AG20443 (cell line): ENCODE measurements at places on chromosomes 3 and 15.

GRCh38 chr3:119276680-119277079, 17.5 kb upstream of the ARHGAP31 start:
- no peak for DNase-seq

DNA sequence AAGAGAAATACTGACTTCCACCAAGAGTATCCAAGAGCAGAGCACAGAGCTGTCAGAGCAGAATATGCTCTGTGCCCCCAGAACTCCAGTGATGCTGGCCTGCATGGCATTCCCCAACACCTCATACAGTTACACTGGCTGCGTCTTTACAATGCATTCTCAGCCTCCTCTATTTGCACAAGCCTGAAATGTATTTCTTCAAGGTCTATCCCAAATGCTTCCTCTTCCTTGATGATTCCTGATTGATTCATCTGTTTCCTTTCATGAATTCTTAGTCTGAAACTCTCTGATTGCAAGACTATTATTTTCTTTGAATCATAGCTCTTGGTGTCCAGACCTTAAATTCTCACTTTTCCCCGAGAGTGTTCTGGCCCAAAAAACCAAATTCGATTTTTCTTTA, 664.7 kb downstream of the MECOM start:
- DNase-seq, result no peak

- DNase-seq, result no peak
These were observed 13.6 kb upstream of the CASR start for GRCh38 chr3:122169911-122170310.

GRCh38 chr15:61857169-61857829, 202.9 kb downstream of the VPS13C start:
- no peak for DNase-seq

- DNase-seq, result no peak
These were observed 16.1 kb upstream of the TATDN2 start for GRCh38 chr3:10232137-10232536.

- peak; percentile 10 for DNase-seq
These were observed 208.3 kb upstream of the RBMS3 start for GRCh38 chr3:29072611-29073010.
